ENCODE measurements at places on chromosomes 7 and 10.

DNA sequence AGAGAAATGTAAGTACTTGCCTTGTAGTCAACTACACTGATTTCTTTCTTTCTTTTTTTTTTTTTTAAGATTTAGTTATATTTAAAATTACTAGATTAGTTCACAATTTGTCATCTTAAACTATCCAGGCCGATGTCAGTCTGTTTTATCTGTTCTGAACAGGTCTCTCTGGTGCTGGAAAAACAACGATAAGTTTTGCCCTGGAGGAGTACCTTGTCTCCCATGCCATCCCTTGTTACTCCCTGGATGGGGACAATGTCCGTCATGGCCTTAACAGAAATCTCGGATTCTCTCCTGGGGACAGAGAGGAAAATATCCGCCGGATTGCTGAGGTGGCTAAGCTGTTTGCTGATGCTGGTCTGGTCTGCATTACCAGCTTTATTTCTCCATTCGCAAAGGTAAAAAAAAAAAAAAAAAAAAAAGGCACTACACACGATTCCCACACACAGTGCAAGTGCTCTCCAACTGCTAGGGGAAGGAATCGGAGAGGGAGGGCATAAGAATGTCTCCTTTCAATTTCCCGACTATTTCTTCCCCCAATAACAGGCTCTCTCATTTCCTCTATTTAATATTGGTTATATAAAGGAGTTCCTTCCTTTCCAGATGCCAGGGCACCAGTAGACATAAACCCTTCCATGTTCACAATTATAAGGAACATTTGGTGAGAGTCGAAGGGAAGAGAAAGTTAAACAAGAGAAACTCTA is 53.4 kb downstream of the PAPSS2 start:
- no peak for DNase-seq

DNA sequence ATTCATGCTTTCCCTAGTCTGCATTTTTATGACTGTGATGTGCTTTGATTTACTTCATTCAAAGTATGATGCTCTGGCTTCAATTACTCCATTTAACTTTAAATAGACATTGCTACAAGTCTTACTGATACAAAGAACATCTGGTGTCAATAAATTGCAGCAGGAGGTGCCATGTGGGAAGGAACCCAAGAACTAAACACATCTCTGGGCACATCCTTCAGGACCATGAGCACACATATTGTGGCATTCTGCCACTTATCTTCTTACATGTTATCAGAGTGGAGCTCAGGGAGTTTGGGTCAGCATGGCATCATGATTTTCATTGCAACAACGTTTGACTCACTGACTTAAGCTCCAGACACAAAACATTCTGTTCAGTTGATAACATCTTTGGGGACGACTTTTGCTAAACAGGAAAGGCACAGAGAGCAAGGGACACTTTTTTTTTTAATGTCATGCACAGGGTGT is 227.0 kb downstream of the DKK1 start:
- DNase-seq: no peak

GRCh38 chr10:130573446-130573845 is 437.3 kb downstream of the GLRX3 start:
- no peak for DNase-seq

DNA sequence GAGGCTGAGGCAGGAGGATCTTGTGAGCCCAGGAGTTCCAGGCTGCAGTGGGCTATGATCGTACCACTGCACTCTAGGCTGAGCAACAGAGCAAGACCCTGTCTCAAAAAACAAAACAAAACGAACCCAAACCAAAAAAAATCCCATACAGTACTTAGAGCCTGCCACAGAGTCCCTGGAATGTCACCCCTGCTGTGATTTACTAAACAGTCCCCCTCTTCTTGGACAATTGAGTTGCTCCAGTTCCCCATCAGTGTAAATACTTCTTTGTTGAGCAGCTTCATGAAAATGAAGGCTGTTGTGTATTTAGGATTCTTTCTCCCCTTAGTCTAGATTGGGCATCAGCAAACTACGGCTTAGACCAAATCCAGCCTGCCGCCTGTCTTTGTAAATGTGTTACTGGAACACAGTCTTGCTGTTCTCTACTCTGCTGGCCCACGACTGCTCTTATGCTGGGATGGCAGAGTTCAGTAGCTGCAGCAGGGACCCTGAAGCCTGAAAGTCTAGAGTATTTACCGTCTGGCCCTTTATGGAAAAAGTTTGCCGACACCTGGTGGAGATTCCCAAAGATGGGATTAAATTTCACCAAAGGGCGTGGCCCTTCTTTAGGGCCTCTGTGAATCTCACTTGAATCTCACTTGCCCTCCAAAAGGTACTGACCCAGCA is 57.8 kb downstream of the PALD1 start:
- no peak for DNase-seq

DNA sequence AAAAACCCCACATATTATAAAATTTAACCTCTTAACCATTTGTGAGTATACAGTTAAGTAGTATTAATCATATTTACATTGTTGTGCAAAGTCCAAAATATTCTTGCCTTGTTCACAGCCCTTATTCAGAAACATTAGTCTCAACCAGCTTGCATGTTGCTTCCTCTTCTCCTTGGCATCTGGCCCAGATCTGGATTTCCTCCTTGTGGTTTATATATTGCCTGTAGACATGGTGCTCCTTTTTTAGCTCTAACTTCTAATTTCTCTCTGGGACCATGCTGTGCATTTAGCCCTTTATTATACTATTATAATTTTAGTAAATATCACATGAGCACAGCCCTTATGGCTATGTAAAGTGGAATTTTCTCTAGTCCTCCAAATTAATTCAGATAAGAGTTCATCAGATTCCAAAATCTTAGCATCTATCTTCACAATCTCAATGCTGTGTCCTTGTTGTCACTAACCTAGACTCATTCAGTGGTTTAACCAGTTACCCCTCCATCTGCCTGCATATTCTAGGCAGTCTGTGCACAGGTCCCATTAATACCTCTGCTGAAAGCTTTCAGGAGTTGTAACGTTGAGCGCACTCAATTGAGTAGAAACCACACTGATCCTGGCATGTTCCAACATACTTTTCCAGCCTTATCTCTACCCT is 7.9 kb downstream of the CPED1 start:
- DNase-seq: no peak

- DNase-seq: no peak
These were observed 709.7 kb upstream of the SEMA3D start for GRCh38 chr7:85896531-85896930.

DNA sequence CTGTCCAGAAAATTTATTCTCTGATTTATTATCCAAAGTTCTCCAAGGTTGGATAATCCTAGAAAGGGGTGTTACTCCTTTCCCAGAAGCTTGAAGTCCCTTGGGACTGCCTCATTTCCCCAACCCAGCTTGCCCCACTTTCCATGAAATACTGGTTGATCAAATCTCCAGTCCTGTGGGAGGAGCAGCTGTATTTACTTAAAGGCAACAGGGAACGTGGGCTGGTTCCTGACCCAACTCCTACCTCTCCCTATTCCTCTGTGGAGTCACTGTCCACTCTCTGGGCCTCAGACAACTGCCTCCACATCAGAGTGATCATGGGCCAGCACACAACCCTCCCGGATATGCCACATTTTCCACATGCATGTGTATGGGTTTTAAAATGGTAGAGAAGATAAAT is 166.2 kb upstream of the PRR15 start:
- DNase-seq: no peak

DNA sequence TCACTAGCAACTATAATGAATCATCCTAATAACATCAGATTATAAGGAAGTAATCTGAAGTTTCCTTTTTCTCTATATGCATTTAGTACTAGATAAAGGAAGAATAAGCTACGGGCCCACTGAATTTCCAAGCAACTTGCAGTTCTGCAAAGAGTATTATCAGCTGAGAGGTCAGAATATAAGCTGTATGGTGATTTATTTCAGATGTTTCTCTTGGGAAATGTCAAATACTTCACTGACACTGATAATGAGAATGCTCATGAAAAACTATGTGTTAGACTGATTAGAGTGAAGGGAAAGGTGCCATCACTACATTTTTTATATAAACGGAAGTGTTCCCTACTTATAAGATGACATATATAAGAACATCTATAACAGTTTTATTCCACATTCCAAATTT is 251.2 kb upstream of the HGF start:
- DNase-seq: no peak

- no peak for DNase-seq
These were observed 269.8 kb downstream of the FZD1 start for GRCh38 chr7:91533996-91534395.

- no peak for DNase-seq
These were observed 861.5 kb downstream of the ANKRD7 start for GRCh38 chr7:119086026-119086425.

GRCh38 chr10:22479419-22479818 is 134.1 kb downstream of the SPAG6 start:
- DNase-seq: no peak

- no peak for DNase-seq
These were observed 155.4 kb downstream of the DIP2C start for GRCh38 chr10:534047-534566.

DNA sequence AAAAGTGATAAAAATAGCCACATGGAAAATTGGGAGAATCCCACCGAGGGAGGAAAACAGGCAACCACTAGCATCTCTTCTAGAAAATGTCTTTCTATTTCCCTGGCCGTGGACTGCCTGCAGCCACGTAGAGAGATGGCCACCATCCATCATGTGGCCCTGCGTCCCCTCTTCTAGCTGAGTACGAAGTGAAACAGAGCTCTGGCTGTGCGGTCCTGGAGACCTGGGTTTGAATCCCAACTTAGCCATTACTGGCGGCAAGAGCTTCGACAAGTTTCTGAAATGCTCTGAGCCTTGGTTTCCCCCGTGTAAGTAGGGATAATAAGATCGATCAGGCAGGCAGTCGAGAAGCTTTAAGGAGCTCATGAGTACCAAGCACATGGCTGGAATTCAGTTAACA is 32.9 kb downstream of the ZCCHC24 start:
- DNase-seq: no peak

DNA sequence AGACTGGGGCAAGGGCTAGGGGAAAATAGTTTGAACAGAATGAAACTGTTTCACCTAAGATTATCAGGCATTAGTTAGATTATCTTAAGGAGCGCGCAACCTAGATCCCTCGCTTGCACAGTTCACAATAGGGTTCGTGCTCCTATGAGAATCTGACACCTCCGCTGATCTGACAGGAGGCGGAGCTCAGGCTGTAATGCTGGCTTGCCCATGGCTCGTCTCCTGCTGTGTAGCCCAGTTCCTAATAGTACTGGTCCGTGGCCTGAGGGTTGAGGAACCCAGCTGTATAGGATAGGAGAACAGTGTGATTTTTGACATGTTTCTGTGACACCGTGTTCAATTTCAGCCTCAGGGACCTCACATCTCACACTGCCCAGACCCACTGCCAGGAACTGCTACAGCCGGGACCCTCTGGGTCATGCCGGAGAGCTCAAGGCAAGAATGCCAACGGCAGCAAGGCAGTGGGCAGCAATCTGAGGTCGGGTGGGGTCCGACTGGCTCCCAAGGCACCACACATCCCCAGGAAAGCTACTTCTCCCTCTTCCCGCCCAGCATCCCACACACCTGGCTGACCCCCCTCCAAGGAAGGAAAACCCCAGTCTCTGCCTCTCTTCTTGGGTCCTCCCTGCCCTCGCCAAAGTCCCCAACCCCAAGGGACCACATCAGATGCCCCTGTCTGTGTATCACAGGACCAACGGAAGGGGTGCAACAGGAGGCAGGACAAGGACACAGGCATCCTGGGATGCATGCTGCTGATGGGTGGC is 31.7 kb downstream of the CAMK2B start:
- DNase-seq: no peak

- DNase-seq: no peak
These were observed 148.5 kb downstream of the LRRN3 start for GRCh38 chr7:111239437-111239836.

GRCh38 chr10:105398202-105398601 is 757.1 kb downstream of the SORCS3 start:
- no peak for DNase-seq

- DNase-seq: no peak
These were observed 170.8 kb upstream of the KMT2E start for GRCh38 chr7:104843198-104843597.

- DNase-seq: no peak
These were observed 157.2 kb downstream of the CHRM2 start for GRCh38 chr7:137025469-137026175.

GRCh38 chr7:118182593-118183427 is 1.2 kb upstream of the LSM8 start:
- no peak for DNase-seq

DNA sequence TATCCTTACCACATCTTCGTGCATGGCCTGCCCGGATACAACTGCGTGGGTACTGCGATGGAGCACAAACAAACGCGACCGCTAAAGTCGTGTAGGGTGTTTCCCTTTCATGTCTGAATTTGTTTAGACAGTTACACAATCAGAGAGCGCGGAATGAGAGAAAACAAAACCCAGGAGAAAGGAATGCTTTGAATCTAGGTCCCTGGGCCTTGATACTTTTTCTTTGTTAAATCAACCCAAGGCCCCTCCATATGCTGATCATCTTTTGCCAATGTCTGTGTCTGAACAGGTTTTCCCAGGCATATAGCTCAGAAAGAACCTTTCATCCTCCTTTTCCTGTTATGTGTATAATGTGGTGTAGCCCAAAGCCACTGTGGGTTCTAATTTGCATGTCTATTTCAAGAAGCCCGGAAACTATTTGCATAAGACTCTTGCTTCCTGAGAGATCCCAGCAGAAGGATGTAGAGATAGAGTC is 145.8 kb downstream of the FRMD4A start:
- peak; percentile 65 for DNase-seq

DNA sequence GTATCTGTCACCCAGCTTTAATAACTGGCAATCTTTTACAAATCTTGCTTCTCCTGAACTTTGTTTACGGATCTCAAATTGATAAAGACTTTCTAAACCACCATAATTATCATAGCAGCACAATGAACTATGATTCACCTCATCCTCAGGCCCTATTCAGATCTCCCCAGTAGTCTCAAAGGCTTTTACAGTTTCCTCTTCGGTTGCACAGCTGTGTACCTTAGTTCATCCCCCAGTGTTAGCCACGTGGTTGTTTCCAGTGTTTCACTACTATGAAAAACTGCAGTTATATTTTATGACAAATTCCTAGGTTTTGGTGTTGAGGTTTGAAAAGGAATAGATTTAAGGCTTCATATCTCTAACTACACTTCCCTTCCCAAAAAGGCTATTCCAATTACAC is 24.9 kb downstream of the PAXIP1 start:
- no peak for DNase-seq

DNA sequence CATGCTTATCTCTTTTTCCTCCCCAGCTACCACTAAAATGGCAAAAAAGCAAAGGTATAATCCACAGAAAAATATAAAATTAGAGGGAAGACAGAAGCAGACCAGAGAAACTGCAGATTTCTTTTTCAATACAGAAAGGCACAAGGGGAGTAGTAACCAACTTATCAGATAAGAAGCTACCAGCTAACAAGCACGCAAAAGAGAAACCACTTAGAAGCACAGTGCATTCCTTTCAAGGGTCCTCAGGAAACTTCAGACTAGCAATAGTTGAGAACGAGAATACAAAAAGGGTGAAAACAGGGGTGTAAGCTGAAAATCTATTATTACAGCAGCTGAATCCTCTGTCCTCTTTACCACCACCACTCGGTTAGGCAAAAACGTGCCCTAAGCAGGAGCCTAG is 9.9 kb upstream of the OR2A5 start:
- no peak for DNase-seq

GRCh38 chr10:65394502-65395297 is 1531.1 kb upstream of the LRRTM3 start:
- DNase-seq: no peak

Data from stimulated activated CD4-positive, alpha-beta T cell treated with anti-CD3 and anti-CD28 coated beads, Interleukin-1b, Interleukin-23, amount 100 ng/mL, for 48 hours (primary cell).